ENCODE measurements at places on chromosomes 1 and 21.
A peak's percentile ranks its signal among the peaks of the same experiment; 100 is the strongest.

- no peak for DNase-seq
Observed at GRCh38 chr1:204866051-204866596, 4.5 kb upstream of the NFASC start.

DNA sequence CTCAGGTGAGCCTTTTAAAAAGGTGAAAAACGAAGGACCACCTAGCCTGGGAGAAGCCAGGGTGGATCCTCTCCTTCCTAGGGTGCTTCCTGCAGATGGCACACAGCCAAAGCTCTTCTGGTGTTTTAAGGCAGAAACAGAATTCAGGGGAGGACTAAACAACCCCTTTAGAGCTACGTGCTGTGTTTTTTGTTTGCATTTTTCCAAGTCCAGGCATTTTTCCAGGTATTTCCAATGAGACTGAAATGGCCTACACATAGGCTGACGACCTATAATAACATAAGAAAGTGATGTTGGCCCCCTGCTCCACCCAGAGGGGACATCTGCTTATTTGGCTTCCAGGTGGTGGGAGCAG lies 83.8 kb downstream of the CAPZB start:
- no peak for DNase-seq

DNA sequence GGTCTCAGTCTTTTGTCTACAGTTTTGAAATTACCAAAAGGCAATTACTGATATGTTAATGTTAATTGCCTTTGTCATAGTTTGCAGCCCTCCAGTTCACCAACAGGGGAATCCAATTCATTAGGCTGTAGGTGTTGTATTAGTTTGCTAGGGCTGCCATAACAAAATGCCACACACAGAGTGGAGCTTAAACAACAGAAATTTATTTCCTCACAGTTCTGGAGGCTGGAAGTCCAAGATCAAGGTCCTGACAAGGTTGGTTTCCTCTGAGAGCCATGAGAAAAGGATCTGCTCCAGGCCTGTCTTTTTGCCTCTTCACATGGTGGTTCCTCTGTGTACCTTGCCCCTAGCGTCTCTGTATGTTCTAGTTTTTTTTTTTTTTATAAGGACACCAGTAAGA lies 1.3 kb downstream of the RTCA start:
- no peak for DNase-seq

DNA sequence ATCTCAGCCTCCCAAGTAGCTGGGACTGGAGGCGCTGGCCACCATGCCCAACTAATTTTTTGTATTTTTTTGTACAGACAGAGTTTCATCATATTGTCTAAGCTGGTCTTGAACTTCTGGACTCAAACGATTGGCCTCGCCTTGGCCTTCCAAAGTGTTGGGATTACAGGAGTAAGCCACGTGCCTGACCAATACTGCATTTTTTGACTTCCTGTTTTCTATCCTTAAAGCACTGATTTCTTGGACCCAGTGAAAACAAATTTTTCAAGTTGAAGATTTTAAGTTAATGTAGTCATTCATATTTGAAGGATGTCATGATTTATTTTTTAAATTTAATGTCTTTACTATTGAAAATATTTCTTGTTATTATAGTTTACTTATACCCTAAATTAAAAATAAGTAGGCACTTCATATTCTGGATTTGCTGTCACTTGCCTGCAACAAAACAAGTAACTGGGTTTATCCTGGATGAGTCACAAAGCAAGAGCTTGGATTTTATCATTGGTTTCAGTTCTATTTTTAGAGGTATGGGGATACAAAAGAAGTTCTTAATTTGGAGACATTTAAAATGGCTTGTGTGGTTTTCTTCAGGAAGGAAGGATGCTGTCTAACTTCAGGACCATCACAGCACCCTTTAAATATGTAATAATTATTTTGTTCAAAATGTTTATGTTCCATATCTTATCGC lies 2.2 kb upstream of the VPS45 start:
- DNase-seq = no peak

DNA sequence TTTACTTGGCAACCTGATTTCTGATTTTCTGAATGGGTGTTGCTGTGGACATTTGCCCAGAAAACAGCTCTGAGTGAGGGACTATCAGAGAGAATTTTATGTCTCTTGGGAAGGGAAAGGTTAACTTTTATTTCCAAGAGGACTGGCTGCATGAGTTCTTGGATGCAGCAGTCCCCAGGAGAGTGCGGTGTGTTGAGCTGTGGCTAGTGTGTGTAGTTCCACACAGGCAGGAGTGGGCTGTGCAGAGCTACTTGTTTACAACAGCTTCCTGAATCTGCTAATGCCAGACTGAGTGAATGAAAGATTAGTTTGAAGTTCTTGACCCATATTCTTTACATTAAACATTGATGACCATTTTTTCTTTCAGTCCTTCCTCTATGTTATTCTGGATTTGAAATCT lies 41.0 kb upstream of the APOBEC4 start:
- no peak for DNase-seq

DNA sequence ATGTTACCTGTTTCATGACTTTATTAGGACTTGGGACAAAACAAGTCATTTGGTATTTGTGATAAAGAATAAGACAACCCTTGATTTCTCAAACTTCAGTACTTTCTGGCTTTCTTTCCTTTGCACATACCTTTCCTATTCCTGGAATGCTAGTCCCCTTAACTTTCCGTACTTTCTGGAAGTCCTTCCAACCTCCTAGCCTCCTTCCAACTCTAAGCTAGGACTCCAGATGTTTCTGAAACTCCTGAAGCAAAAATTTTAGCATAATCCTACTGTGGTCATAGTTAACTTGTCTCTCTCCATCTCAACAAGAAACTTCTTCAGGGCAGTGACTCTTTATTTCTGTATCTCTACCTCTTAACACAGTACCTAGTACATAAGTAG lies 19.8 kb upstream of the C1orf105 start:
- DNase-seq = no peak

- DNase-seq = peak; percentile 63
Observed at GRCh38 chr1:23098463-23099170, 70.0 kb downstream of the LUZP1 start.

DNA sequence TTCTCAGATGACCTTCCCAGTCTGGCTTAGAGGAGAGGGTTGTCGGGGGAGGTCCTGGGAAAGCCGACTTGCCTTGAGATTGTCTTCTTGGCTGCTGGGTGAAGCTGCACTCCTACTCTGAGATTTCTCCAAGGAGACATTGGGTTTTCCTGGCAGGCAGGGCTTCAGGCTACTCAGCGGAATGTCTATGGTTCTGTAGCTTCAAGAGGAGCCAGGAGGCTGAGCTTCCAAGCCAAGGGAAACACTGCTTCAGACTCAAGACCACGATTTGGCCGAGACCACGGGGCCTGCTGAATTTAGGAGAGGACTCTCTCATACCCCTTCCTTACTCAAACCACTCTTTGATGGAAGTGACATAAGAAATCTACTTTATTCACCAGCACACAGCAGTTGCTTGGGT lies 67.8 kb downstream of the NTMT2 start:
- DNase-seq = no peak

GRCh38 chr1:234606784-234607108 lies 3.2 kb downstream of the IRF2BP2 start:
- DNase-seq = no peak

All from central memory CD4-positive, alpha-beta T cell (primary cell).